ENCODE measurements at places on chromosomes 12 and 14.

DNA sequence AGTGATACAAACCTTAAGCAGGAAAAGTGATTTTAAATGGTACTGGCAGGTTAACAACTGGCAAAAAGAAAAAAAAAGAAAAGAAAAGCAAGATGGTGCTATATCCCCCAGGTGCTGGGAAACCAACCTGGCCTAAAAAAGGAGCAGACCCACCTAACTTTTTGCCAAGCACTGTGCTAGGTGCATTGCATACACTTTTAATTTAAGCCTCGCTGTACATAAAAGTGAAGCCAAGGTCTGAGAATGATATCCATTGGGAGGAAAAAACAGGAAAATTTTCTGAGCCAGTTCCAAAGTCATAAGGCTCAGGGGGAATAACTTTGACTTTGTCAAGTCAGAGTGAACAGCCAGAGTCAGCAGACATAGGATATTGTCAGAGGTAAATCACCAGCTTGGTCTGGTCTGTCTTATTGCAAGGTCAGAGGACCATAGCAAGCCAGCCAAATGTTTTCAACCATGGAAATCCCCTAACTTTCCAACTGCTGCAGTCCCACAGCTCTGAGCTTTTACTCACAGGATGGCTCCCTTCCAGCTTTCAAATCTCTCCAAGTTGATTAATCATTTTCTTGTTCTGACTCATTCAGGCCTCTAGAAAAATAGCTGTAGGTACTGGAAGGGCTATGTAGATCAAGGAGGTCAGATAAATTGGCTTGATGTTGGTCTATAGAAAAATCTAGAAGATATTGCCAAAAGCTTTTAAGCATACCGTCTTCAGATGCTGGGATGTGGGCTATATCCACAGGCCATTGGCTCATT is 412.9 kb downstream of the RAD51B start:
- no peak for DNase-seq

GRCh38 chr14:91980157-91980556 is 32.7 kb upstream of the FBLN5 start:
- no peak for DNase-seq

DNA sequence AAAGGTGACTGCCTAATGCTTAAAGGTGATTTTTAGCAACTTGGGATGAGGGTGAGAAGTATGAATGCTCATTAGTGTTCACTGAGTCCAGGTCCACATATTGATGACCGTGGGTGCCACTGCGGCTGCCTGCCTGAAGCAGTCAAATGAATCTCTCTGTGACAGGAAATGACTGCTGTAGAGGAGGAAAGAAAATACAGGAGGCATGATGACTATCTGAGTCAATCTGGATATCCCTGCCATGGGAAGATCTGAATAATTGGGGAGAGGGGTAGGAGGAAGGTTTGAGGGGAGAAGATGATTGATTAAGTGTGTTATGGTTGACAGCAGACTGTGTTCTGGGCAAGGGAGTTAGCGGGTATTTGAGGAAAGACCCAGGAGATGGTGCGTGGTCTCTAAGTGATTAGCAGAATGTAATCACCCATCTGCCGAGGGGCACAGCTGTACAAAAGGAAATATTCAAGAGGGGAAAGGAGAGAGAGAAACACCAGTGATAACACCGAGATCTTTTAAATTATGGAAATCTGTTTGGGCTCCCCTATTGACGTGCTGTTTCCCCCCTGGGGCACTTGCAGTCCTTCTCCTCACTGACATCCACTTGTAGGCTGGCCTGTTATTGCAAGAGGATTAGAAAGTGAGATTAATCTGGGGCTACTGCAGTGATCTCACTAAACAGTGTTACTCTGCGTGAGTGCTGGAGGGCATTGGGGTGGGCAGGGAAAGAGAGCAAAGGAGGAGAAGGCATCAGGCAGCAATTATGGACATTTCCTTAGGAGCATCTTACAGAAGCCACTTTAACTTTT is 97.7 kb downstream of the AKAP6 start:
- no peak for DNase-seq

- no peak for DNase-seq
These were observed 10.1 kb upstream of the SMCO3 start for GRCh38 chr12:14824012-14824634.

DNA sequence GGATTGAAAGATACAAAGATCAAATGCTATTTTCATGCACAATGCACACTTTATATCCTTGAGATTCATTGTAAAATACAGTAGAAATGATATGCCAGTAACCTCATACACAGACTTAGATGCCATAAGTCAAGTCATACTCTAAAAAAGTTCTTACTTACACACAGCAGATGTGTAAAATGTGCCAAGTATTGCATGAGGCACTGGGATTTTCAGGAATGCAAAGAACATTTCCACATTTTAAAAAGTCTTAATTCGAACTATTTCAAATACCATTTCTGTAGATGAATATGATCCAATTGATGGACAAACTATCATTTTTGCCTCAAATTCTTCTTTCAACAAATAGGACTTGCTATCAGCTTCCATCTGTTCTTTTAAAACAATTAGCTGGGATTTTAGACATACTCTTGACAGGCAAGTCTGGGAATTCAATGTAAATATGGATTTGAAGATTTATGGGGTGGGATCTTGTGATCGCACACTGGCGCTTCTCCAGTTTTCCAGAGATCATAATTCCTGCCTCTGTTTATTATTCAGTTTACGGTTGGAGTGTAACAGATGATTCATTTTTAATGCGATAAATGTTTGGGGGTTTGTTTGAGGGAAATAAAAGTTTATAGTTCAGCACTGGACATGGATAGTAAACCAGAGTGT is 183.8 kb downstream of the PAX9 start:
- DNase-seq, result no peak

DNA sequence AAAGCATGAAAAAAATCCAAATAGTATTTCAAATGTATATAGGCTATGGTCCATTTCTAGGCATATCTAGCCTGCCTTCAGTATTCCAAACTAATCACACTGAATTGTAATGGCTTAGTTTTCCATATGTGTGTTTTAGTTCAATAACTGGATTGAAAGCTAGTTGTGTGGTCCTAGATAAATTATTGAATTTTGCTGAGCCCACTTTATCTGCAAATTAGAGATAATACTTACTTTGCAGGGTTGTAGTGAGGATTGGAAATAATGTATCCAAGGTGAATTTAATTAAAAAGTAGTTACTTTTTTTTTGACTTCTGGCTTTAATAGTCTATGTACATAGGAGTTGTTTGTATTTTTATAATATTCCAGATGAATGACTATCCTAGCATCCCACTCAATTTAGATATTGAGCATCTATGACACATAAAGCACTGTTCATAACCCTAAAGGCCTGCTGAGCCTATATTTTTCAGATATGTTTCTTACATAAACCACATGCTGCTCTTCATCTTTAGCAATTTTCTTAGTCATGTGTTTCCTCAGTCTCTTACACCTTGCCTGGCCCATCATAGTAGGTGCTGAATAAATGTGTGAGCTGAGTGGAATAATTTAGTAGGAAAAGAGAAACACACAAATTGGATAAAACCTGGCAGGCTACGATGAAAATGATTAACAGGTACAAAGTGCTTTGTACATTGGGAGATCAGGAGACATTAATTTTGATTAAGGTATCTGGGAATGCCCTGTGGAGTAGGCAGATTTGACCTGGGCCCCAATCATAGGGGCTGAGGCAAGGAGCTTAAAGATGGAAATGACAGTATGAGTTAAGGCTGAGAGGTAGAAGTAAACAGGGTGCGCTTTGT is 1.1 kb upstream of the ATP23 start:
- DNase-seq, result no peak

DNA sequence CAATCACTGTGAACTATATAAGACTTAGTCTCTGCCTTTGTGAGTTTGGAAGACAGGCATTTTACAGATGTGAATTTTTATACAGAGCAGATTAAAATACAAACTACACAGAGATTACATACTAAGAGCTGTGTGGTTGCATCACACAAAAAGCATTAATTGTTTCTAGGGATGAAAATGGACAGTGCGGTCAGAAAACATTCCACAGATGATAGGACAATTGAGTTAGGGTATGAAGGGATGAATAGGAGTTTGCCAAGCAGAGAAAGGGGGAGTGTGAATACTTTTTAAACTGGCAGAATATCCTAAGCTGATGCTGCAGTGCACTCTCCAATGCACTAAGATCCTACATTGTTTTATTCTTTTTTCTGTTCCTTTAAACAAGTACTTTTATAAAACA is 345.8 kb downstream of the VRK1 start:
- DNase-seq, result no peak

DNA sequence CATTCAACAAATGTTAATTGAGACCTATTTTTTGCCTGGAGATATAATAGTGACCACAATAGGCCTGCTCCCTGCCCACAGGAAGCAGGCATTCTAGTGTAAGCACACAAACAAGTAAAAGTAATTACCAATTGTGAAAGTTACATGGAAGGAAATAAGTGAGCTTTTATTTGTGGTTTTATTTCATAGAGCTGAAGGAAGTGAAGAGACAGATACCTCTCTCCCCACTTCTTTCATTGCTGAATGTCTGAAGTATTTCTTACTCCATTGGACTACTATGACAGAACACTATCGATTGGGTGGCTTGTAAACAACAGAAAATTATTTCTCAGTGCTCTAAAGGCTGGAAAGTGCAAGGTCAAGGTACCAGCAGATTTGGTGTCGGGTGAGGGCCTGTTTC is 183.5 kb downstream of the PRKCH start:
- DNase-seq, result no peak

DNA sequence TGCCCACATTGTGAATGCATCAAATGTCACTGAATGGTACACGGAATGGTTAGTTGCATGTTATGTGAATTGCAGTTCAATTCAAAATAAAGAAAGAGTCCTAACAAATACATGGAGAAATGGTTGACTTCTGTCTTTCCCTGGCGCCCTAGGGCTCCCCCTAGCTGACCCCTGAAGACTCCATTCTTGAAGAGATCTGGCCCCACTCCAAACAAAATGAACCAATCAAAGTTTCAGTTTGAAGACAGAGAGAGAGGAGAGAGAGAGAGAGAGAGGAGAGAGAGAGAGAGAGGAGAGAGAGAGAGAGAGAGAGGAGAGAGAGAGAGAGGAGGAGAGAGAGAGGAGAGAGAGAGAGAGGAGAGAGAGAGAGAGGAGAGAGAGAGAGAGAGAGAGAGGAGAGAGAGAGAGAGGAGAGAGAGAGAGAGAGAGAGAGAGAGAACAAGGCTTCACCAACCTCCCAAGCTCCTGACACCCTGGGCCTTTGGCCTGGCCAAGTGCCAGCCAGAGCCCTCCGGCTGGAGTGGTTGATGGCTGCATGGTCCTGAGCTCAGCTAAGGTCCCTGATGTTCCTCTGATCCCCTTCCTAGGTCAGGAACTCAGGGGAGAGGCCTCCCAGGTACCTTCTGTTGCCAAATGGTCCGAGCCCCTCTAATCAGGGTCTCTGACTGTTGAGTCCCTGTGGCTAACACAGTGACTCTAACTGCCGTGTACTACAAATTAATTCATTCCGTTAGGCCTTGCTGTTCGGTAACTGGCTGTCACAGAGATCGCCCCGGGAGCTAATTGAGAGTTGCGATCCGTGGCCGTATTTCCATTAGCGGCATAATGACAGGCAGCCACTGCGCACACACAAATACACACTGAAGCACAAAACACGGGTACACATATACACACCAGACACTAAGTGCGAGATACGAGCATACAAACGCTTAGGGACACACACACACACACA is 188.8 kb downstream of the ESRRB start:
- DNase-seq, result no peak

Data from stimulated activated CD8-positive, alpha-beta memory T cell treated with anti-CD3 and anti-CD28 coated beads, Interleukin-12 subunit alpha, Interleukin-12 subunit beta, amount 100 ng/mL, for 4 hours (primary cell).